Mesothelial cell of epicardium (in vitro differentiated cells): ENCODE measurements at places on chromosomes 7 and 10.
A peak's percentile ranks its signal among the peaks of the same experiment; 100 is the strongest.

- DNase-seq: no peak
Observed at GRCh38 chr7:127933146-127933545, 98.1 kb downstream of the LRRC4 start.

DNA sequence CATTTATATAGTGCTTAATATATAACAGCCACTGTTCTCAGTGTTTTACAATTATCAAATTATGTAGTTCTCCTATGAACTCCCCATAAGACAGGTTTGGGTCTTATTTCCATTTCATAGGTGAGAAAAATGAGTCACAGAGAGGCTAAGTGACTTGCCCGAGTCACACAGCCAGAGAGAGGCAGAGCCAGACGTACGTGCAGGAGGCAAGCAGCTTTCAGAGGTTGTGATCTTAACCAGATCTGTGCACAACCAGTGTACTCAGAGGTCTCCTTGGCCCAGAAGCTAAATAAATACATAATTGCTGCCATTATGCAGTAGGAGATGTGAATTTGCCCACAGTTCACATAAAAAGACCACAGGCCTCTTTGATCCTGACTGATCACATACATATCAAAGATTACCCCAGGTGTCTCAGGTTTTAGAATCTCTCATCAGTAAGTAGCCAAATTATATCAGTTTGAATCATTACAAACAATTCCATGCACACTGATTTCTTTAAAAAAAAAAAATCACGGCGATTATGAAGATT lies 304.7 kb upstream of the AOAH start:
- DNase-seq: no peak

GRCh38 chr7:43577485-43577951 lies 5.4 kb upstream of the STK17A start:
- no peak for DNase-seq

- no peak for DNase-seq
Observed at GRCh38 chr7:16743236-16743635, 10.3 kb upstream of the TSPAN13 start.

GRCh38 chr10:25725917-25726716 lies 207.9 kb upstream of the MYO3A start:
- DNase-seq: no peak

- no peak for DNase-seq
Observed at GRCh38 chr7:98496618-98497017, 95.7 kb upstream of the BAIAP2L1 start.

- no peak for DNase-seq
Observed at GRCh38 chr7:106418526-106418925, 133.7 kb upstream of the NAMPT start.

- DNase-seq: peak; percentile 62
Observed at GRCh38 chr10:73906524-73907447, 4.1 kb upstream of the PLAU start.

DNA sequence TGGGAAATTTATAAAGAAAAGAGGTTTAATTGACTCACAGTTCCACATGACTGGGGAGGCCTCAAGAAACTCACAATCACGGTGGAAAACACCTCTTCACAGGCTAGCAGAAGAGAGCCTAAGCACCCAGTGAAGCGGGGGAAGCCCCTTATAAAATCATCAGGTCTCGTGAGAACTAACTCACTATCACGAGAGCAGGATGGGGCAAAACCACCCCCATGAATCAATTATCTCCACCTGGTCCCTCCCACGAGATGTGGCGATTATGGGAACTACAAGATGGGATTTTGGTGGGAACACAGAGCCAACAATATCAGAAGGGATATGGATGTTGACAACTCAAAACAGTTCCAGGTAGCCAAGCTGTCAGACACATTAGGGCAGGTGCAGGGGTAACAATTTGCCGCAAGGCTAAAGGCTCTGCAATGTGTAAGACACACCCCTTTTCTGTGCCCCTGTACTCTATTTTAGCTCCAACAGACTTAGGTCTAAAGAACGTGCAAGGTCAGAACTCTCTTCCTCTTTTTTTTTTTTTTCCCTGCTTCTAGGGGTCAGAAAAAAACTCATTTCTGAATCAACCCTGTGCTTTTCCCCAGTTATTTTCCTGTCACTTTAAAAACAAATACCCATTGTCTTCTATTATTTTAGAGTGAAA lies 30.7 kb upstream of the RBM20 start:
- DNase-seq: no peak

GRCh38 chr7:108340856-108341411 lies 115.3 kb downstream of the NRCAM start:
- DNase-seq: no peak

DNA sequence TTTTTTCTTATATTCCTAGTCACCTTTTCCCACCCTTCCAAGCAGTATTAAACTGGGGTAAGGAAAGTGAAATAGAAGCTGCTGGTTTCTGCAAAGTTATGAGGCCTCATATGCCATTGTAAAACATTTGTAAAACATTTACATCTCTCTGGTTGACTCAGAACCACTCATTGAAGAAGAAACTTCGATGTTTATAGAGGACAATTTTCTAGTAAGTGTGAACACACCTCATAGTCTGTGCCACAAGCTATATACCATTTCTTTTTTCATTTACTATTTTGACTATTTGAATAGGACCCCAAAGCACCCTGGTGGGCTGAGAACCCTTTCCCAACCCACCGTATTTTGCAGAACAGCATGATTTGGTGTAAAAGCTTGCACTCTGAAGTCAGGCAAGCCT lies 12.9 kb upstream of the ITGB1 start:
- no peak for DNase-seq

- no peak for DNase-seq
Observed at GRCh38 chr10:42419789-42420188, 218.6 kb downstream of the ZNF33B start.

DNA sequence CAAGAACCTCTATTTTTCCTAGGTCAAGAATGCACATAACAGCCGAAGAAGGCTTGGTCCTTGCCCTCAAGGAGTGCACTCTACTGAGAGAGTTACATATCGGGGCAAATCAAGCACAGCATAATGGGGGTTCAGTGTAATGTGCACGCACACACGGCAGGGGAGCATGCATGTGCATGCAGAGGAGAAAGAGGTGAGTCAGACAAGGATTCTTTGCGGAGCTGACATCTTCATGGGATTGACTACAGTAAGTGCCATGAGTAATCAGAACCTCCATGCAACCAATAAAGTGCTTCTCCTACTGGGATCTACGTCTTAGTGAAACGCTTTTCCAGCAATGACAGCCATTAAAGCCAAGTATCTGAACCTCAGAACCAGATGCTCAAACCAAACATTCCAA lies 123.6 kb downstream of the RNF216 start:
- DNase-seq: no peak

DNA sequence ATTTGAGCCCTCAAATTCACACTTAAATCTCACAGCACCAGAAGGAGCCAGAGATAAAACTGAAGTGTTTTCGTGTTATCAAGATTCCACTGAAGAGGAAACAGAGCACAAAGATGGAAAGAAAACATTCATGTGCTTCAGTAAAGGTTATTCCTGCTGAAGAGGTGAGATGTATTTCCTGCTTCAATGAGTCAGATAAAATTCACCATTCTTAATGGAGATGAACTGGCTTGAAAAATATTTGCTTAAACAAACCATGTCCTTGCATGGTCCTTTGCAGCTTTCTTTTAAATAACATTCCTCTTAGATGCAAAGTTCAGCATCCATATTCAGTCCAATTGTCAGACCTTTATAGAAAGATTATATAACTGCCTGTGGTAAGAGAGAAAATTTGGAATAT lies 294.2 kb downstream of the IPMK start:
- no peak for DNase-seq

- DNase-seq: no peak
Observed at GRCh38 chr10:97827702-97828291, 21.8 kb upstream of the GOLGA7B start.

DNA sequence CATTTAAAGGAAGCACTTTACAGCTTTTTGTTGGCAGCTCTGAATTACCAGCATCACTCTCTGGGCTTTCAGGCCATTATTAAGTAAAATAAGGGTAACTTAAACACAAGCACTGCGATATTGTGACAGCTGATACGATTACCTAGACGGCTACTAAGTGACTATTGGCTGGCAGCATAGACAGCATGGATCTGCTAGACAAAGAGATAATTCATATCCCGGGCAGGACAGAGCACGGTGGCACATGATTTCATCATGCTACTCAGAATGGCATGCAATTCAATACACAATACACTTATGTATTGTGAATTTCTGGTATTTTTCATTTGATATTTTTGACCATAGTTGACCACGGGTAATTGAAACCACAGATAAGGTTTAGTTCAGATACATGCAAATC lies 522.0 kb upstream of the LRRN3 start:
- no peak for DNase-seq

GRCh38 chr7:107939573-107940489 lies 48.8 kb downstream of the DLD start:
- no peak for DNase-seq

- DNase-seq: no peak
Observed at GRCh38 chr10:3391657-3392056, 219.1 kb upstream of the PITRM1 start.

DNA sequence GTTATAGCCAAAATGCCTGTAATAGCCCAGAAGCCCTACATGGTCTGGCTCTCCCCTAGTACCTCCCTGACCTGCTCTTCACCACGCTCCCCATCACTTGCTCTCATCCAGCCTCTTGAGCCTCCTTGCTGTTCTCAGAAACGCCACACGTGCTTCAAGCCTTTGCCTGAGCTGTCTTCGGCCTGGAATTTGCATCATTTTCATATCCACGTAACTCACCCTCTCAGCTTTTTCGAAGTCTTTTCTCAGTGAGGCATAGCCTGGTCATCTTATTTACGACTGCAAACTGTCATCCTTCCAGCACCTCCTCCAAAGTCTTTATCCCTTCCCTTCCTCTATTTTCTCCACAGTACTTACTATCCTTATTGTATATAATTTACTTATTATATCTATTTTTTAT lies 151.0 kb upstream of the AHR start:
- no peak for DNase-seq

- DNase-seq: no peak
Observed at GRCh38 chr7:26705567-26705966, 158.8 kb downstream of the SKAP2 start.
